D341Med (cell line): ENCODE measurements at places on chromosomes 6 and 20.

GRCh38 chr6:49835140-49835539 lies 31.2 kb downstream of the CRISP1 start:
- DNase-seq, result no peak

DNA sequence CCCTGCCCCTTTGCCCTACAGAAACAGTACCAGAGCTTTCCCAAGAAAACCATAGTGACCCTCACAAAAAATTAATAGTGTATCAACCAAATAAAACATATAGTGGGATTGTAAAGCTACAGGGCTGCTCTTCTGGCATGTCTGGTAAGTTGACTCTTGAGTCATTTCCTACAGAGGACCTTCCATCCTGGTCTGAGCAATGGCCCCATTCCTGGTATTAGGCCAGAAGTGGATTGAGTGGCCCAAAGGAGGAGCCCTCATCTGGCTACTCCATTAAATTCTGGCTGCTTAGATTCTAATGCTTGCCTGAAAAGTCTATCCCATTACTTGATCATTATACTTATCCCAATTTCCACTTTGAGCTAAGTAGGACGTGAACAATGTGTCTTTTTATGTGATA lies 150.9 kb upstream of the HMGN3 start:
- DNase-seq, result no peak

- no peak for DNase-seq
Observed at GRCh38 chr6:162119341-162119740, 608.2 kb downstream of the PRKN start.

- DNase-seq, result no peak
Observed at GRCh38 chr20:59469267-59470252, 134.8 kb upstream of the PHACTR3 start.
